AG20443 (cell line): ENCODE measurements at places on chromosomes 1 and 21.

- DNase-seq = peak; percentile 79
These were observed 3.9 kb downstream of the CLDN19 start for GRCh38 chr1:42736152-42736551.

GRCh38 chr1:84259989-84260388, 41.5 kb upstream of the SAMD13 start:
- DNase-seq = no peak

- DNase-seq = peak; percentile 71
These were observed 27.5 kb downstream of the EDN2 start for GRCh38 chr1:41456847-41457540.

DNA sequence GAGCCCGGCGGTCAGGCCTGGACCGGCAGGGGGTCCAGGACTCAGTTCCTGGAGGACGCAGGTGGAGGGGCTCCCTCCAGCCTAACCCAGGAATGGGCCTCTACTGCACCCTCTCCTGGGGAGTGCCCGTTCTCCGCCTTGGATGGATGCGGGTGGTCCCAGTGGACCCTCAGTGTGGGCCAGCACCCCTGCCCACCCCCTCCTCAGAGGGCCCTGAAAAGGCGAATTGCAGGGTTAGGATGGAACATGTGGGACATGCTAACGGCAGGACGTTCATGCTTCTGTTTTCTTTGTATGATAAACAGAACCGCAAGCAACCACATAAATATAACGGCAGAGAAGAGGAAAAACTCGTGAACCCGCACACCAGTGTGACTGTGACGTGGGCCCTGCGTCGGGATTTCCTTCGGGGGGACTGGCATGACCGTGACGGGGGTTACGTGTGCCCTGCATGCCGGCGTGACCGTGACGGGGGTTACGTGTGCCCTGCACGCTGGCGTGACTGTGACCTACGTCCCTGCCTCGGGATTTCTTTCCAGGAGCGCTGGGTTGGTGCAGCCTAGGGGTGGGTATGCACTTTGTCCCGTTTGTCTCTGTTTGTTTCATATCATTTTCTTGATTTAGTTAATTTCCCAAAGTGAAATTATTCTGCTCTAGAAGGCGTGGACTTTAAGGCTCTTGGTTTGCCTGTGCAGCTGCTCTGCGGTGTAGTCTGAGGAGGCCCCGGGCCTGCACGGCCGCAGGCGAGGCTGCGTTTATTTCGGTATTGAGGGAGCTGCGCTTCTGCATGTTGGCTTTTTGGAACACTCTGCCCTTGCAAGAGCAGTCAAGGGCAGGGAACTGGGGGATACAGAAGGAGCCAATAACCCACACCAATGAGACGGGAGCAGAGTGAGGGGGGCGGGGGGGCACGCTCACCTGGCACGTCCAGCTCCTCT, 3.1 kb downstream of the FTCD start:
- no peak for DNase-seq

DNA sequence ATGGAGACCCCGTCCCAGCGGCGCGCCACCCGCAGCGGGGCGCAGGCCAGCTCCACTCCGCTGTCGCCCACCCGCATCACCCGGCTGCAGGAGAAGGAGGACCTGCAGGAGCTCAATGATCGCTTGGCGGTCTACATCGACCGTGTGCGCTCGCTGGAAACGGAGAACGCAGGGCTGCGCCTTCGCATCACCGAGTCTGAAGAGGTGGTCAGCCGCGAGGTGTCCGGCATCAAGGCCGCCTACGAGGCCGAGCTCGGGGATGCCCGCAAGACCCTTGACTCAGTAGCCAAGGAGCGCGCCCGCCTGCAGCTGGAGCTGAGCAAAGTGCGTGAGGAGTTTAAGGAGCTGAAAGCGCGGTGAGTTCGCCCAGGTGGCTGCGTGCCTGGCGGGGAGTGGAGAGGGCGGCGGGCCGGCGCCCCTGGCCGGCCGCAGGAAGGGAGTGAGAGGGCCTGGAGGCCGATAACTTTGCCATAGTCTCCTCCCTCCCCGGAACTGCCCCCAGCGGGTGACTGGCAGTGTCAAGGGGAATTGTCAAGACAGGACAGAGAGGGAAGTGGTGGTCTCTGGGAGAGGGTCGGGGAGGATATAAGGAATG, 505 bp downstream of the LMNA start:
- DNase-seq = no peak

DNA sequence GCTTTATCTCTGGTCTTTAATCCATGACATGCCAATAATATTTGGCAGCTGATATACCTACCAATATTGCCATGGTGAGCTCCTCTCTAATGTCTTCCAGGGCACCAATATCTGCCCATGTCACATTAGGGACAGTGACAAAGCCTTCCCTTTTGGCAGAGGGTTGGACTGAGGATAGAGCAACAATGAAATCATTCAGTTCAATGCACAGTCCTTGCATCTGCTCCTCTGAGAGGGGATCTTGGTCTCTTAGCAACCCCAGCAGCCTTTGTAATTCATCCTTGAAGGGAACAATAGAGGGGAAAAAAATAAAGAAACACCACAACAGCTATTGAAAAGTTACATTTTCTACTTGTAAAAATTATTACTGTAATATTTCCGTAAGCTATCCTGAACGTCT, 42.3 kb downstream of the NVL start:
- DNase-seq = no peak

- no peak for DNase-seq
These were observed 40.5 kb upstream of the NEK2 start for GRCh38 chr1:211715971-211716370.

DNA sequence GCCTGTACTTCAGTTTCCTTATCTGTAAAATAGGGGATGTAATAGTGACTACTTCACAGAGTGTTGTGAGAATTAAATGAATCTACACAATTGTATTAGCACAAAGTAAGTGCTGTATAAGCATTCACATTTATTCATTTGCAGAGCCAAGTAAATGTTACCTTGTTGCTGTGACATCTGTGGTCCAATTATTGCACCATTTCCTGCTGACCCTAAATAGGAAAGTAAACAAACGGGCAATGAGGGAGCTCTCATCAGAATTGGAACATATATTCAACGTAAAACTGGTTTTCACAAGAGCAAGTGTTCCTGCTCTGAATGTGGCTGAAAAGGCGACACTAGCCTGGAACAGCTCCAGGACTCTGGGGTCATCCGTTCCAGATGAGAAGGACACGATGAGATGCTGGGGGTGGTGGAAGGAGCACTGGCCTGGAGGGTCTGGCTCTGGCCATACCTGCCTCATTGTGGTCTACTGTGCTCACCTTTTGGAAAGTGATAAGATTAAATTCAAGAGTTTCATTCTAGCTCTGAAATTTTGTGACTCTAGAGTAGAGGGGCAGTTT, 34.5 kb downstream of the PROX1 start:
- DNase-seq = no peak

- no peak for DNase-seq
These were observed 16.2 kb upstream of the DNASE2B start for GRCh38 chr1:84382127-84382526.

DNA sequence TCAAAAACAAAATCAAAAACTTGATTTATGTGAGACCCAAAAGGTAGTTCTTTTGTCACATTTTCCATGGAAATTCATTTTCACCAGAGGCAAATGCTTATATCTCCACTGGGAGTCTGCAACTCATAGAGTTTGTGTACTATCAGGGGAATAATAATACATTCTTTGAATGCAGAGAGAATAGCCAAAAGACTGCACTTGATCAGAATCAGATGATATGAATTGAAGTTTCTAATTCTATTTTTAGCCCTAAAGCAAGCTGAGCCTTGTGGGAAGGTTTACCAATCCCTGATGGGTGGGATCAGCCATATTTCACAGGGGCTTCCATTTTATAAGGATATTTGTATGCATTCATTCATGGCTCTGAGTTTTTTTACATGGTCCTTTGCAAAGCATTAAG, 49.6 kb downstream of the TSEN15 start:
- DNase-seq = no peak

GRCh38 chr1:245869847-245870246, 637.2 kb downstream of the SMYD3 start:
- DNase-seq = no peak

DNA sequence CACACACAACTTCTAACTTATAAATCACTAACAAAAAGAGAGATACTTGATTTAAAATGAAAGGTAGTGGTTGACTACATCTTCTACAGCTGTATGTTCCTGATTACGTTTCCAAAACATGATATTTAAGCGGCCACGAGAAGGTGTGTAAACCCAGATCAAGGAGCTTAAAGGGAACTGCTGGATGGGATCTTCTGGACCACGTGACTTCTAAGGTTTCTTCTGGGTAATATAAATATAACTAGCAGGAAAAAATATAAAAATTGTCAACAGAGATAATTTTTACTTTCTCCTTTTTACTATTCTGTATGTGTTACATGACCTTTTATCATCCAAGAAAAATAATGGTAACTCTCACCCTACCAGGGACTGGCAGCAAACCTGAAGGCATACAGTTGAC, 66.2 kb downstream of the TTLL7 start:
- no peak for DNase-seq

GRCh38 chr1:54835970-54836369, 34.8 kb upstream of the TTC22 start:
- DNase-seq = no peak

DNA sequence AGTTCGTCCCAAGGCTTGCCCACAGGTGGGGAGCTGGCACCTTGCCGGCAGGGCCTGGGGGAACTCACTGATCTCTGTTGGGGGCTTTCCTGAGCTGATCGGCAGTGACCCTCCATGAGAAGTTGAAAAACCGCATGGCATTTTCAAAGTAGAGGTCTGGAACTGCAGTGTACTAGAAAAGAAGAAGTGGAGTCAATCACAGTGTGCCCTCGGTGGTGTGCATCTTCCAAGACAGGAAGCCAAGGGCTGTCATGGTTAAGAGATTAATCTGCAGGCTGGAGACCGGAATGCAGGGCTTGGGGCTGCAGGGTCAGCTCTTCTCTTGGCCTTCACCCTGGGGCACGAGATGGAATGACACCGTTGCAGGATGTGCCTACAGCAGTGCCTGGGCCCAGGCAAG, 56.8 kb downstream of the ECE1 start:
- DNase-seq = no peak

- no peak for DNase-seq
These were observed 1.2 kb upstream of the PTTG1IP start for GRCh38 chr21:44874497-44875315.

- peak; percentile 51 for DNase-seq
These were observed 574 bp downstream of the ITPKB start for GRCh38 chr1:226738421-226738994.

DNA sequence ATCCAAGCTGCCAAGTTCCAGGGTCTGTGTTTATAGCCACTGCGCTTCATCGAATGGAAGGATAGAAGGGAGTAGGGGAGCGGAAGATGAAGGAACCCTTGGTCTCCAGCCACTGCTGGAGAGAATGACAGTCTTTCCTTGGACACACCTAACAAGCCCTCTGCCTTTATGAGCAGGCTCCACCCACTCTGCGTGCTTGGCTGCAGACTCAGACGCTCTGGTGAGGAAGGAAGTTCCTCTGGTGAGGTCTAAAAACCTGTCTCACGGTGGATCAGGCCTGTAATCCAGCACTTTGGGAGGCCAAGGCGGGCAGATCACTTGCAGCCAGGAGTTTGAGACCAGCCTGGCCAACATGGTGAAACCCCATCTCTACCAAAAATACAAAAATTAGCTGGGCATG, 55.4 kb downstream of the MATN1 start:
- DNase-seq = peak; percentile 56

DNA sequence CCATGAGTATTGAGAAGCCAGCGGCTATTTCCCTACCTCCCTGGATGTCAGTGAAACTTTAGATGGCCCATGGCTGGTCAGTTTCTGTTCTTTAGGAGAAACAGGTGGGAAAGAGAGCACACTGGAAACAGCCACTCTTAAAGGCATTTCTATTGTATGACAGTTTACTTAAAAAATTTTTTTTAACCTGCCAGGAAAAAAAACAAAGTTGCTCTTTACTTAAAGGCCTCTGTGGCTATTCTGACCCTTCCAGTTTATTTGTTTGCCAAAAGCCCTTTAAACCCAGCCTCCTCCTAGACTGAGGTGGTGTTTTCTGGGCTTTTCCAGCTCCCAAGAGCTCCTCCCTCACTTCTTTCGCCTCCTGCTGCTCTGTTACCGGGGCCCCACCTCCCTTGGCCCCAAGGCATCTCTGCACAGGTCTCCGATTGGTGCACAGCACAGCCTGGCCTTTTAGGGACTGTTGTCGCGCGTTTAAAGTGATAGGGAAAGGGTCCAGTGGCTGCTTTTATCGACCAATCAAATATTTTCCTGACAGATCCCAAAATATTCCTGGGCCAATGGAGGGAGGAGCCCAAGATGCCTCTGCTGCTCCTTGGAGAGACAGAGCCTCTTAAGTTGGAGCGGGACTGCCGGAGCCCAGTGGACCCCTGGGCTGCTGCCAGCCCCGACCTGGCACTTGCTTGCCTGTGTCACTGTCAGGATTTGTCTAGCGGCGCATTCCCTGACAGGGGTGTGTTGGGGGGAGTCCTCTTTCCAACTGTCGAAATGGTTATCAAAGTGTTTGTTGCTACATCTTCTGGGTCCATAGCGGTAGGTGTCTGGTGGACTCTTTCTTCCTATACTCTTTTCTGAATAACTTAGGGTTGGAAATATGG, at the start of gene SH3BGR:
Gene SH3BGR, plus strand, starts transcription at position 639 of the 875 bp plus-strand sequence. Its CDS starts 127 bp downstream, at position 766.
- DNase-seq = peak; percentile 45

GRCh38 chr1:240349695-240350094, 258.0 kb downstream of the FMN2 start:
- DNase-seq = no peak

DNA sequence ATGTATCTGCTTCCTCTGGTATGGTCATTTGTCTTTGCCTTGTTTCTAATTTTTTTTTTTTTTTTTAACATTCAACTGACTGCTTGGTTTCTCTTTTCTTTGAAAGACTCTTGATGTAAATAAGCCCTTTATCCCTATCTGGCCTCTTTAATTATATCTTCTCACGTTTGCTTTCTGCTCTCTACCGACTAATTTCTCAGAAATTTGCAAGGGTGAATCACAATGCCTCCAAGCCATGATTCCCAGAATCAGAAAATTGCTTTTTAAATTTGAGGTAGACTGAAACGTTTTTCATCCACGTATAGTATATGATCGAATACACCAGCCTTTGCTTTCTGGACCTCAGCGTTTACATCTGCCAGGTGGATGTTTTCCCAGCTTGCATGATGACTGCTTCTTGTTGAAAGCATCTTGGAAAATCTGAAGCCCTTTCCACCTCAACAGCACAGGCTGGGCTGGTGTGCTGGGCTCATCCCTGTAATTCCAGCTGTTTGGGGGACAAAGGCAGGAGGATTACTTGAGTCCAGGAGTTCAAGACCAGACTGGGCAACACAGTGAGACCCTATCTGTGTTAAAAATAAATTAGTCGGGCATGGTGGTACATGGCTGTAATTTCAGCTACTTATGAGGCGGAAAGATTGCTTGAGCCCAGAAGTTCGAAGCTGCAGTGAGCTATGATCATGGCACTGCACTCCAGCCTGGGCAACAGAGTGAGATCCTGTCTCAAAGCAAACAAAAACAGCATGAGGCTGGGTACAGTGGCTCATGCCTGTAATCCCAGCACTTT, 35.0 kb upstream of the GPR137B start:
- no peak for DNase-seq
